NCI-H526 treated with DMSO at 0.1 percent for 48 hours (cell line): ENCODE measurements at places on chromosomes 11 and 22.

- no peak for DNase-seq
Observed at GRCh38 chr11:24872186-24872585, 375.3 kb downstream of the LUZP2 start.

- DNase-seq, result no peak
Observed at GRCh38 chr11:122113836-122114825, 1.9 kb downstream of the BLID start.

- DNase-seq, result no peak
Observed at GRCh38 chr11:1881442-1882264, 10.0 kb downstream of the PRR33 start.

GRCh38 chr11:80529726-80530125 lies 1088.9 kb upstream of the TENM4 start:
- DNase-seq, result no peak
